ENCODE measurements at places on chromosomes 4 and X.

- no peak for DNase-seq
Measured at GRCh38 chr4:122960611-122961000, 38.2 kb upstream of the NUDT6 start.

DNA sequence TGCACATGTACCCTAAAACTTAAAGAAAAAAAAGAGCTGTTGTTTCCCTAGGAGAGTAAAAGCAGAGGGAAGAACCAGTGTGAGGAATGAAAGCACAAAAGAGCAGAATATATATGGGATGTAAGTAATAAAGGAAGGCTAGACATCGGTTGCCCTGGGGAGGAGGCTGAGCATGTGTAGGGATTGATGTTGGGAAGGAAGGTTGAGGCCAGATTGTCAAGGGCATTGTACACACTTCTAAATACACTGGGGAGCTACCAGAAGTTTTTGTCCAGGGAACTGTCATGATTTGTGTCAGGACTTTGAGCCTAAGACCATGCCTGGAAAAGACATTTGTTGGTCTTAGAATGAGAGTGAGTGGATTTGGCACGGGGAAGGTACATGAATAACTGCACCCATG lies 467.1 kb downstream of the GPAT3 start:
- no peak for DNase-seq

GRCh38 chrX:149829751-149830191 lies 48.0 kb downstream of the MAGEA9 start:
- DNase-seq, result peak; percentile 8

DNA sequence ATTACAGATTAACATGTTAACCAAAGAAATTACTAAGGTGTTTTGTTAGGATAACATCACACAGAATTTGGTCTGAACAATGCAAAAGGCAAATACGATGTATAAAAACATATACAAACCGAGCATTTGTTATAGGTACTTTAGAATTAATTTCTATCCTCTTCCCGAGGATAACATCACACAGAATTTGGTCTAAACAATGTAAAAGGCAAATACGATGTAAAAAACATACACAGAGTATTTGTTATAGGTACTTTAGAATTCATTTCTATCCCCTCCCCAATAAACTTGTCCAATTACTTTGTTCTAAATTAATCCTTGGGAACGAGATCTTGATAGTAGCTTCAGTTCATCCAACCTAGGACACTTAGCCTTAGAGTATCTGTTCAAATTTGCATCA lies 7.6 kb downstream of the HNRNPDL start:
- DNase-seq, result no peak

GRCh38 chr4:189870511-189871234 lies 70.0 kb upstream of the FRG1 start:
- DNase-seq, result no peak

- peak; percentile 55 for DNase-seq
Measured at GRCh38 chrX:71870208-71871098, 40.2 kb upstream of the NHSL2 start.

GRCh38 chrX:100373673-100374072 lies 36.4 kb downstream of the PCDH19 start:
- DNase-seq, result no peak

DNA sequence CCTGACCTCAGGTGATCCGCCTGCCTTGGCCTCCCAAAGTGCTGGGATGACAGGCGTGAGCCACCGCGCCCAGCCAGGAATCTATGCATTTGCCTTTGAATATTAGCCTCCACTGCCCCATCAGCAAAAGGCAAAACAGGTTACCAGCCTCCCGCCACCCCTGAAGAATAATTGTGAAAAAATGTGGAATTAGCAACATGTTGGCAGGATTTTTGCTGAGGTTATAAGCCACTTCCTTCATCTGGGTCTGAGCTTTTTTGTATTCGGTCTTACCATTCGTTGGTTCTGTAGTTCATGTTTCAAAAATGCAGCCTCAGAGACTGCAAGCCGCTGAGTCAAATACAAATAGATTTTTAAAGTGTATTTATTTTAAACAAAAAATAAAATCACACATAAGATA lies 44.2 kb upstream of the SHOX start:
- no peak for DNase-seq

DNA sequence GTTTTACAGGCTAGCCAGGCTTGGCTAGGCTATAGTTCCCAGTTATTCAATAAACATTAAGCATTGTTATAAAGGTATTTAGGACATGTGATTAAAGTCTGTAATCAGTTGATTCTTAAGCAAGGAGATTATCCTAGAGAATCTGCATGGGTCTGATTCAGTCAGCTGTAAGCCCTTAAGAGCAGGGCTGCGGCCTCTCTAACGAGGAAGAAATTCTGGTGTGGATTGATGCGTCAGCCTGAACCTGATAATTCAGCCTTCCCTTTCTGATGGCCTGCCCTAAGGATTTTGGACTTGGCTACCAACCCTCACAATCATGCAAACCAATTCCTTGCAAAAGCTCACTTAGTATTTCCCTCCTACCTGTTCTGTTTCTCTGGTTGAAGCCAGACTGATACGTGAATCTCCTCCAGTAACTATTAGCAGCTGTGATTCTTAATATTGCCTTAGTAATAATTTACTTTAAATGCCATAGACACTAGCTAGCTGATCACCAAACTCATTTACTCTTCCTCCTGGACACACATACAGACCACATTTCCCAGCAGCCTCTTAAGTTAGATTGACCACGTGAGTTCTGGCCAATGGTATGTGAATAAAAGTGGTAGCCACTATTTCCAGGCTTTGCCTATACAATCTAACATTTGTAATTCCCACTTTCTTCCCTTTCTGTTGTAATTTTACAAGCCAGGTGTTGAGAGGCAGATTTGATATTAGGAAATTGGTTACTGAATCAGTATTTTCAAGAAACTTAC lies 678.0 kb upstream of the INTU start:
- no peak for DNase-seq

DNA sequence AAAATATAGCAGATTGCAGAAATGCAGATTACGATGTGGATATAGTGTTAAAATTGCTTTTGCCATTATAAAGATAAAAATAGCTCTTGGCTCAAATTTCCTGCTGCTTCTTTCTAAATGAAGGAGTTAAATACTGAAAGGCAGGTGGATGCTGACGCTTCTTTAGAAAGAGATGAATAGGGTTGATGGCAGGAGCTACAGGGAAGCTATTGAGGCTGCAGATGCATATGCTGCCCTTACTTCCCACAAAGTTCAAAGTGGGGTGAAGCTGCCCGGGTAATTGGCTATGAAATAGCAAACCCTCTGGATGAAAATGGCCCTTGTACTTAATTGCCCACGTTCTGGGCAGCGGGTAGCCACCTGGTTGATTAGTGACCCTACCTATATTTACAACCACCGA lies 379.5 kb downstream of the ZIC3 start:
- no peak for DNase-seq

GRCh38 chr4:138405466-138405891 lies 163.3 kb upstream of the SLC7A11 start:
- DNase-seq, result no peak

DNA sequence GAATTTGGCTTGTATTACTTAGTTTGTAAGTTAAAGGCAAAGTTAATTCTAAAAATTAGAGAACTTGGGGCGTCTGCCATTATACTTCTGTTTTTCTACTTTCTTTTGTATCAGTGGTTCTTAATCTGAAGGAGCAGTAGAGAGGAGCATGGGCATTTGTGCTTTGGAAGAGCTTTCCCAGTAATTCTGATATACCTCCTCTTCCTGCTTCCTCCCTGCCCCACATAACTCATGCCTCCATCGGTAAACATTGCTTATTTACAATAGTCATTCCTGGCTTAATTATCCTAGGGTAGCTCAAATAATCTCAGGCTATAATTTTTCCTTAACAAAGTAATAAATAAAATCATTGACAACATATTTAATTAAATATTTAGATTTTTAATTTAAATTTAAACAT lies 37.1 kb upstream of the SPARCL1 start:
- no peak for DNase-seq

DNA sequence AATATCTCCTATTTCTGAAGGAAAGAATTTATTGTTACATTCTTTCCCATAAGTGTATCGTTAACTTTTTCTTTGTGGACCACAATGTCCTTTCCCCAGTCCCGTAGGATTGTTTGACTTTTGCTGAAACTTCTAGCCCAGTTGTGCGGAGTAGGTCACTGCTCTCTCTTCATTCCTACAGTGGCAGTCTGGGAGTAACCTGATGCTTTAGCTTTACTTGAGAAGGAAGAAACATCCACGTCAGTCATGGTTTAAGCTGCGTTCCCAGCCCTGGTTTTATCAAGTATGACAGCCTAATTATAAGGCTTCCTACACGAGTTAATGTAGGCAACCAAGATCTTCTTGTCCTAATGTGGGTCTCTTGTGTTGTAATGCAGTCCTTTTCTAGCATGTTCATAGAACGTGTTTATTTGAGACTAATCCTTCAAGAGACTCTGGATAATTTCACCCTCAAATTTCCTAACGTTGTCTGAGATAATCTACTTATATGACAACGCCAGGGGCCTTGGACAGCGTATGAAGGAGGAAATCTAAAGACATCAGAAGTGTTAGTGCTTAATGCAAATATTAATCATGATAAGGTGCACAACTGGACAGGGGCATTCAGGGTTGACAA lies 40.8 kb upstream of the GRPR start:
- DNase-seq, result no peak

DNA sequence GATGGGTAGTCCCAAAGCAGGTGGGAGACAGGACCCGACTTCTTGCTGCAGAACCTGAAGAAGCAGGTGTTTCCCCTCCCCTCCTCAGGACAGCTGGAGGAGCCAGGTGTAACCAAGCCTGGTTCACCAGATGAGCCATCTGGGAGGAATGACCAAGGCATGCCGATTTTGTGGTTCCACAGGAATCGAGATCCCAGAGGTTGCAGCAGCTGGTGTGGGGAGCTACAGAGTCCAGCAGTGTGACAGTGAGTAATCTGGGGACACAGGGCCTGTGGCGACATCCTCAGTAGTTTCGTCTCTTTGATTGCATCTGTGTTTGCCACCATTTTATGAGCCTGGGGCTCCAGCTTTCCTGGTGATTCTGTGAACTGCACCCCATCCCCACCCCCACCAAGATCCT lies 2.6 kb upstream of the NDP start:
- DNase-seq, result no peak

GRCh38 chrX:129818123-129818522 lies 25.6 kb downstream of the ZDHHC9 start:
- DNase-seq, result no peak

DNA sequence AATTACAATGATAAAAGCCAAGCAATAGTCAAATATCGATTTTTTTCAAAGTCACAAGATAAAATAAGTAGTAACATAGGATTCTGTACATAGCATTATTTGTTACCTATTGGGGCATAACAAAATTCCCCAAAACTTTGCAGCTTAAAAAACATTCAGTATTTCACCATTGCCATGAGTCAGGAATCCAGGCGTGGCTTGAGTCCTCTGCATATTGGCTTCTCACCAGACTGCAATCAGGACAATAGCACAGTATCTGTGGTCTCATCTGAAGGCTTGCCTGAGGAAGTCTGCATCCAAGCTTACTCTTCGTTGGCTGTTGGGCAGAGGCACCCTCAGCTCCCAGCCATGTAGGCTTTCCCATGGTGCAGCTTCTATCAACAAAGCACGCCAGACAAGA lies 6.2 kb upstream of the CTBP1 start:
- DNase-seq, result no peak

- DNase-seq, result no peak
Measured at GRCh38 chrX:65035446-65035770, 59.2 kb upstream of the ZC4H2 start.

DNA sequence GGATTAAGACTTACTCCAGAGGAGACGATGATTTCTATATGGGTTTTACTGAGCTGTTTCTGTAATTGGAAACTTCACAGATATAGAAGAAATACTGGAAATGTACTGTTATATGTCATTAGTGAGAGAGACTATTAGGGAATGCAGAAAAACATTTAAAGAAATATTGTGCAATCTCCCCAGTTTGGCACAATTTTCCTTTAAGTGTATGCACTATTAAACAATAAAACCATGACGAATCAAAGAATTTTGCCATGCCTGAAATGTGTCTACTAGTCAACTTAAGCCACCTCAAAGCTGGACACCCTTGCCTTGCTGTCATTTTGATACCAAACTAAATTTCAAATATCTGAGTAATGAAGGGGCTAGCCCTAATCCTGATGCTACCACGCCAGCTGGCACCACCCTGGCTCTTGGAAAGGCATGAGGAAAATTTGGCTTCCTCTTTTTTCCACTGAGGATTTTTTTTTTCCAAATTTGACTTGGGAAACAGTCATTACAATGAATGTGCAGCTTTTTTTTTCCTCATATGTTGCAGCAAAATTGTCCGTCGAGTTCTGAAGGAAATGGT lies 36.1 kb downstream of the MTTP start:
- no peak for DNase-seq

- no peak for DNase-seq
Measured at GRCh38 chrX:94908171-94908570, 1234.2 kb downstream of the FAM133A start.

GRCh38 chrX:43000121-43000520 lies 222.2 kb upstream of the PPP1R2C start:
- no peak for DNase-seq

DNA sequence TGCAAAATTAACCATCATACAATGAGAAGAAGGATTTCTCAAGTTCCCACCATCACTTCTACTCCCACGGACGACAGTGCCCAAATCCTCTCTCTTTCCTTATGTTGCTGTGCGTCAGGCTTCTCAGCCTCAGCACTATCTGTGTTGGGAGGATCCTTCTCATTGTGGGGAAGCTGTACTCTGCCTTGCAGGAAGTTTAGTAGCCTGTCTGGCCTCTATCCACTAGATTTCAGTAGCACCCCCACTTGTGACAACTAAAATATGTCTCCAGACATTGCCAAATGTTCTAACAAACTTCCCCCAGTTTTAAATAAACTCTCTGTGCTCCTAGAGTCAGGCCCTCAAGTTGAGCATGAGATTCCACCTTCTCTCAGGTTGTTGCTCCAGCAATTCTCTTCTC lies 545.9 kb upstream of the ZFP42 start:
- DNase-seq, result no peak

DNA sequence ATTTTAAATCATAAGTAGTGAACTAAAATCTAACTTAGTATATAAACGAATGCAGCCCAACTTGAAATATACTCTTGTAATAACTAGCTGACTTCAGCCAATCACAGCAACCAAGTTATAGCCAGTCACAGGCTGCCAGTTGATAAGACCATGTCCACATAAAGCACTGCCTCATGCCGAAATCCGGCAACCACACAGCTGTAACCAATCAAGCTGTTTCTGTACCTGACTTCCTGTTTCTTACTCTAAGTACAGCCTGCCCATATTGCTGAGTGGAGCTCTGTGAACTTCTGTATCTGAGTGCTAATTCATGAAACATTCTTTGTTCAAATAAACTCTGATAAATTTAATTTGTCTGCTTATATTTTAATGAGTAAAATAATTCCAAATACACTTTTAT lies 805.3 kb upstream of the EPHA5 start:
- no peak for DNase-seq

DNA sequence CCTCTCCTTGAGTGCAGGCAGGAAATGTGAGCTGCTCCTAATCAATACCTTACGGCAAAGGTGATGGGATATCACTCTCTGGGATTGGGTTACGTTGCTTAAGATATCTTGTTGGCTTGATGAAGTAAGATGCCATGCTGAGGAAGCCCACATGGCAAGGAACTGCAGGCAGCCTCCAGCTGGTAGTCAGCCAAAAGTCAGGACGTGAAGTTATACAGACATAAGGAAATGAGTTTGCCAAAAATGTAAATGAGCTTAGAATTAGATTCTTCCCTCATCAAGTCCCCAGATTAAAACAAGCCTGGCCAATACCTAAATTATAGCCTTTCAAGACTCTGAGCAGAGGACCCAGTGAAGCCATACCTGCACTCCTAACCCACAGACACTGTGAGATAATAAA lies 155.0 kb downstream of the QDPR start:
- DNase-seq, result no peak

- DNase-seq, result no peak
Measured at GRCh38 chr4:91089178-91089577, 962.0 kb downstream of the CCSER1 start.

Measured in kidney (tissue), 22 donors.